ENCODE measurements at places on chromosomes 4 and X.

- DNase-seq, result no peak
These were observed 5.2 kb downstream of the NLGN4X start for GRCh38 chrX:6223516-6223915.

GRCh38 chr4:155450676-155451075, 73.9 kb upstream of the MAP9 start:
- DNase-seq, result no peak

DNA sequence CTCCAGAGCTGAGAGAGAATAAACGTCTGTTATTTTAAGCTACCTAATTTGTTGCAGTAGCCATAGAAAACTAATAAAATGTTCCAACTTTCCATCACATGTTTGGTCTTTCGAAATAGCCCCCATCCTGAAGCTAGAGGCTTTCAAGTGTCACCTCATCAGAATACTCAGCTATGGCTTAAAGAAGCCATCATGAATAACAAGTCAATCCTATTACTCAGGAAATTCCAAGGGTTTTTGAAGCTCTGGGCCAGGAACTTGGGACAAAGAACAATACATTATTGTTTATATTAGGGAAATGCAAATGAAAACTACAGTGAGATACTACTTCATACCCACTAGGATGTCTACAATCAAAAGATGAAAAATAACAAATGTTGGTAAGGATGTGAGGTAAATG, 42.2 kb downstream of the TBCK start:
- no peak for DNase-seq

- DNase-seq, result no peak
These were observed 87.3 kb downstream of the CAMK2D start for GRCh38 chr4:113674251-113674650.

Data from stimulated activated CD4-positive, alpha-beta T cell treated with anti-CD3 and anti-CD28 coated beads, TNF-alpha, amount 100 ng/mL, for 1 hour (primary cell).